ENCODE measurements at places on chromosomes 7 and 10.

- no peak for ATAC-seq
These were observed 13.6 kb downstream of the TTYH3 start for GRCh38 chr7:2645274-2645868.

DNA sequence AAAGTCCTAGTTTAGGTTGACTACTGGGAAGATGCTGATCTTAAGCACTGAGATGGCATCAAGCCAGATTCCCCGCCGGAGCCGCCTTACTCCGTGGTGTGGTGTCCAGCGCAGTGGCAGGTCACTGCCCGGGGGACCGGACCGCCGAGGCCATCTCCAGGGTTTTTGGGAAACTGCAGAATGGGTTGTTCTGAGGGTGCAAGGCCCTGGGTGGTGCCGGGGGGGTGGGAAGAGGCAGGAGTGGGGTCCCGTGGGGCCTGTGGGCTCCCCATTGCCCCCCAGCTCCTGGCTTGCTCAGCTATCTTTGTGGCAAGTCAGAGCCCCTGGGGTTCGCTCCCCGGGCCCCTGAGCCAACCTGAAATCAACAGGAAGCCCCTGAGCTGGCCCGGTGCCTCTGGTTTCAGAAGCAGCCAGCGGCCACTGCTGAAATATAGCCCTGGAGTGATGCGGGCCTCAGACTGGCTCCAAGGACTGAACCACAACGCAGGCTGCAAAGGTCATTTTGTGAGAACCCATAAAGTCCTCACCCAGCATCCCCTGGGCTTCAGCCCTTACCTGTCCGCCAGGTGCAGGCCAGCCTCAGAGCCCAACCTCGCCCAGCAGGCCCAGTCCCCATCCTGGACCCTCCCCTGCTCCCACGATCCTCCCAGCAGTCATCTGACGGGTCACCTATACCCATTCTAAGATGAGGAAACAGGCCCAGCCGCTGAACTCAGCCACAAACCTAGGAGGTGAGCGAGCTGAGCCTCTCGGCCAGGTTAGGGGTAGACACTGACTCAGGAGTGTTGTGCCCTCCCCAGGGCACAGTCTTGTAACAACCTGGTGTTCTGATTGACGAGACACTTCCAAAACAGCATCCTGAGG is 102.7 kb downstream of the PDGFA start:
- no peak for ATAC-seq

GRCh38 chr7:96284835-96285234 is 37.1 kb downstream of the SLC25A13 start:
- ATAC-seq: no peak

DNA sequence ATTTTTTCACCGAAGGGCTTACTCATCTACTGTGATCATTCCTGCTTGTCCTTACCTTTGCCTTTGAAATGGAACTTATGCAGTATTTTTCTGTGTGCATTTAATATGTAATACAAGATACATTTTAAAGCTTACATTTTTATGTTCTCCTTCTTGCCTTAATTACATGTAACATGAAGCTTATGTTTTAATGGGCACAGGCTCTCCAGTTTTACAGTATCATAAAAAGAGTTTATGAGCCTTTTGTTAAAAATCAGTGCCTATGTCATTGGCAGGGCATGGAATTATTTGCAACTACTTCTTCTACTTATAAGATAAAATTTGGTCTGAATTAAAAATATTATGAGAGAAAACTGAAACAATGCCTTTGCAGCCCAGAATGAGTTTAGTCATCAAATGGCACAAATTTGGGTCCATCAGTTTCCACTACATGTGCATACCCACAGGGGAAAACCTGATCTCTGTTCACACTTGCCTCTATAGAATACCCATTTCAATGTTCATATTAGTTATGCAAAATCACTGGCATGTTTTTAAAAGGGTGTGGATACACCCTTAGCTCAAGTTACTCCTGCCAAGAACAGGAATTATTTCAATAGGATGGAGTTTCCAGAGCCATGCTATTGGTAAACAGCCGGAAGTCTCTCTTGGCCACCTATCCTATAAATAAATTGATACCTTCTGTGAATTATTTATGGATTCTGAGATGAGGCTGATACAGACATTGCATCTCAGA is 27.9 kb upstream of the WNT16 start:
- no peak for ATAC-seq

- no peak for ATAC-seq
These were observed 40.7 kb downstream of the OGDH start for GRCh38 chr7:44646921-44647636.

DNA sequence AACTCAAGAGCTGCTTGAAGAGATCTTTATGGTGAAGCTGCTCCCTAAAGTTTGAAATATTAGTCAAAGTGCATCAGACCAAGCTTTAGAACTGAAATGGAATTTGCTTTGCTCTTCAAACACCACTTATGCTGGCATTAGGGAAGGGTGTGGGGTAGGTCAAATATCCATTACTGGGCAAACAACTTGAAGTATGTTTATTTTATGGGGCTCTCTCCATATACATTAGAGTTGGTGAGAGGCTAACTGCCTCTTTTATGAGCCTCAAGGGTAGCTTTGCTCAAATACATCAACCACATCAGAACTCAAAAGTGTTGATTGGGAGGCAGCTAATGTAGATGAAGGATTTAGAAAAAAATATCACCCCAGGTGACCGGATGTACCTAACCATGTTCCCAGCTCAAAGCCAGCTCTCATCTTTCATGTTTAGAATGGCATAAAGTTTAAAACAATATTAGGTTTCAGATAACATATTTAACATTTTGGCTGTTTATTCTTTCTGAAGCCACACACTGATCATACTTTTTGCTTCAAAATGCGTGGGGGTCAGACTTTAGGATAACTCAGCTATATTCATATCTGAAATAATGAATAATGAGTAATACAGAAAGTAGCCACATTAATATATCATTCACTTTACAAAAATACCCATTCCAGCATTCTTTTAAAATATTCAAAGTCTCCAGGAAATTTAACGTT is 318.6 kb downstream of the PTEN start:
- ATAC-seq: no peak

- peak; percentile 34 for ATAC-seq
These were observed 541 bp downstream of the ELMO1 start for GRCh38 chr7:37448011-37448635.

All from motor neuron (in vitro differentiated cells).